Natural killer cell (primary cell): ENCODE measurements at places on chromosomes 3 and 15.

- no peak overlapping the region for H3K4me3 ChIP-seq
- no peaks in the 10 kb centered on the region for H3K27me3 ChIP-seq
- DNase-seq: no peak
Measured at GRCh38 chr3:191369616-191370010, 39.3 kb upstream of the UTS2B start.

- H3K27ac ChIP-seq: no peak overlapping the region
- H3K4me3 ChIP-seq: no peak overlapping the region
- no peak for DNase-seq
- no peaks in the 10 kb centered on the region for H3K4me1 ChIP-seq
- H3K36me3 ChIP-seq: no peaks in the 10 kb centered on the region
- H3K27me3 ChIP-seq: no peaks in the 10 kb centered on the region
Measured at GRCh38 chr3:135090020-135090717, 295.1 kb downstream of the EPHB1 start.

GRCh38 chr3:195226900-195227447, 44.0 kb downstream of the XXYLT1 start:
- H3K4me1 ChIP-seq: no peaks in the 10 kb centered on the region
- no peak for DNase-seq
- H3K4me3 ChIP-seq: no peak overlapping the region
- no peaks in the 10 kb centered on the region for H3K27me3 ChIP-seq
- peaks cover 7% of the 10 kb centered on the region for H3K36me3 ChIP-seq

DNA sequence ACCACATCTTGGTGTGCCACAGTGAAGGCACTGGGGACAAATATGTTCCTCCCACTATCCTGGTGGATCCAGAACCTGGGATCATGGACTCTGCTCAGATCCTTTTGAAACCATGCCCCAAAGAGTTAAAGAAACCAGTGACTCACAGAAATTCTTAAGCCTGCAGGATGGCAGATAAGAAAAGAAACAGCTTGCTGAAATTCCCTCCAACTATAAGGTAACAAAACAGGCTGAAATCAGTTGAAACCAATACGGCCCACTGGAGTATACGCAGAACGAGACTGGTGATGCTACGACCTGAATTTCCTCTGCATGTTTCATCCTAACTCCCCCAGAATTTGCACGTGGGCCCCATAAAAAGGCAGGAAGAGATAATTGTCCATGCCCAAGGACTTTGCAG, 209.6 kb downstream of the TJP1 start:
- H3K27me3 ChIP-seq: no peaks in the 10 kb centered on the region
- DNase-seq: no peak
- H3K27ac ChIP-seq: no peak overlapping the region
- H3K36me3 ChIP-seq: no peaks in the 10 kb centered on the region
- no peak overlapping the region for H3K4me3 ChIP-seq

DNA sequence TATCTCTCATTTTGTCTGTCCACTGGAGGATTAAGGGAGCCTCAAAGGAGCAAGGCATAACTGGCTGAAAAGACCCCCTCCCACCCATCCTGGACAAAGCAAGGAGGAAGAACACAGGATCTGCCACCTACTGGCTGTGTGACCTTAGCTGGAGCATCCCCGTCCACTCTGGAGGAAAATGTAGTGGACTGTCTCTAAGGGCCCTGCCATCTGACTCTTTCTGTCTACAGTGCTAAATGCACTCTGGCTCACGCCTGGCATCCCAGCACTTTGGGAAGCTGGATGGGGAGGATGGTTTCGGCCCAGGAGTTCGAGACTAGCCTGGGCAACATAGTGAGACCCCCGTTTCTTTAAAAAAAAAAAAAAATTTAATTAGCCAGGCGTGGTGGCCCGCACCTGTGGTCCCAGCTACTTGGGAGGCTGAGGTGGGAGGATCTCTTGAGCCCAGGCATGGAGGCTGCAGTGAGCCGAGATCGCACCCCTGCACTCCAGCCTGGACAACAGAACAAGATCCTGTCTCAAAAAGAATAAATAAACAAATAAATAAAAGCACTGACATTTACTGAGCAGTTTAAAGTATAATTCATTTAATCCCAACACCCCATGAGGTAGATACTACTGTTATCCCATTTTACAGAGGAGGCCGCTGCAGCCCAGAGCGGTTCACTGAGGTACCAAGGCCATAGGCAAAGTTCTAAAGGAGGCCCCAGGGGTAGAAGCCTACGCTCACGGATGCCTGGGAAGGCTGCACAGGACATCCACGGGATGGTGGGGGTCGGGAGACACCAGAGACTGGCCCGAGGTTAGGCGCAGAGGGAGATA, 1.1 kb downstream of the TBC1D2B start:
- H3K27ac ChIP-seq: peak overlapping the region; percentile 73
- DNase-seq: no peak
- H3K4me1 ChIP-seq: peaks cover 30% of the 10 kb centered on the region
- H3K27me3 ChIP-seq: no peaks in the 10 kb centered on the region

DNA sequence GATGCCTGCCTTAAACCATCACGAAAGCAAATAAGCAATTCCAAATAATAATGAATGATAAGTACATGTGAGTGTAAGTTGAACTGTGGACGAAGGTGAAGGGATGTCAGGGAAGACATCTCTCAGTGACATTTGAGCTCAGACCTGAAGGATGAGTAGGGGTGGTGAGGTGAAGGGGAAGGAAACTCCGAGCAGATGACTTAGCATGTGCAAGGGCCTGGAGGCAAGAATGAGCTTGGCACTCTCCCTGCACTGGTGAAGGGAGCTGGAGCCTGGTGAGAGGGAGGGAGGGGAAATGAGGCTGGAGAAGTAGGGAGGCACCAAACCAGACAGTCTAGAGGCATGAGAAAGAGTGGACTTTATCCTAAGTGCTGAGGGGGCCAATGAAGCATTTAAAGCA, 84.3 kb downstream of the MTHFS start:
- no peaks in the 10 kb centered on the region for H3K27me3 ChIP-seq
- H3K4me3 ChIP-seq: no peak overlapping the region
- no peak for DNase-seq
- H3K27ac ChIP-seq: no peak overlapping the region
- no peaks in the 10 kb centered on the region for H3K36me3 ChIP-seq
- no peaks in the 10 kb centered on the region for H3K4me1 ChIP-seq

GRCh38 chr3:126990890-126991289, 8.0 kb downstream of the PLXNA1 start:
- H3K4me3 ChIP-seq: no peak overlapping the region
- H3K4me1 ChIP-seq: no peaks in the 10 kb centered on the region
- no peaks in the 10 kb centered on the region for H3K36me3 ChIP-seq
- H3K27ac ChIP-seq: no peak overlapping the region
- no peaks in the 10 kb centered on the region for H3K27me3 ChIP-seq
